ENCODE measurements at places on chromosomes 12 and 14.

GRCh38 chr12:95739561-95740313 lies 50.8 kb downstream of the NTN4 start:
- no peak for DNase-seq

DNA sequence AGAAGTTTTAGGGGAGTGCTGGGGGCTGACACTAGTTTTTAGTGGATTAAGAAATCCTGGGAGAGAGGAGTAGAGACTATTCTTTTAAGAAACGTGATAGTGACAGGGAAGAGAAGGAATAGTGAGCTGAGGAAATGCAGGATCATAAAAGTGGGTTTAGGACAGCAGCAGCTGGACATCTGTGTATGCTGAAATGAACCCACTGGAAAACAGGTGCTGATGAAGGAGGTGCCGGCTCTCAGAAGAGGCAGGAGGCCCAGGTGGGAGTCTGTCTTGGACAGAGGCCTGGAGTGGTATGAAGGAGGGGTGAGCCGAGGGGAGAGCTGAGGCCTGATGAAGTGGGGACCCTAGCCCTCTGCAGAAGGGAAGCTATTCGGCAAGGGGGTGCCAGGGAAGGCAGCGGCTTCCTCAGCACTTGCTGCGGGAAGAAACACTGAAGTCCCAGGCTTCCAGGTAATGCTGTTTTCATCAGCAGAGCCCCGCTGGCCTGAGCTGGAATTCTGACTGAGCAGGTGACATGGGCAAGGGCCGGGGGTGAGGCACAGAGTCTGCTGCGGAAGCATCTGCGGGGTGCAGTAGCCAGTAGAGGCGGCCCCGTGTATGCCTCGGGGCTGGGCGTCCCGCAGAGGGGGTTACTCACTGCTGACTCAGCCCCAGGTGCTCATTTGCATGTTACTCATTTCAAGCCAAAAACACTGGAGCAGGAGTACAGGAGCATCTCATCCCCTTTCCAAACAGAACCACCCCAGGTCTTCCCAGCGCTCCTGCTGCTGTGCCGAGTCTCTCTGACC lies 89.7 kb downstream of the TMCC3 start:
- no peak for DNase-seq

DNA sequence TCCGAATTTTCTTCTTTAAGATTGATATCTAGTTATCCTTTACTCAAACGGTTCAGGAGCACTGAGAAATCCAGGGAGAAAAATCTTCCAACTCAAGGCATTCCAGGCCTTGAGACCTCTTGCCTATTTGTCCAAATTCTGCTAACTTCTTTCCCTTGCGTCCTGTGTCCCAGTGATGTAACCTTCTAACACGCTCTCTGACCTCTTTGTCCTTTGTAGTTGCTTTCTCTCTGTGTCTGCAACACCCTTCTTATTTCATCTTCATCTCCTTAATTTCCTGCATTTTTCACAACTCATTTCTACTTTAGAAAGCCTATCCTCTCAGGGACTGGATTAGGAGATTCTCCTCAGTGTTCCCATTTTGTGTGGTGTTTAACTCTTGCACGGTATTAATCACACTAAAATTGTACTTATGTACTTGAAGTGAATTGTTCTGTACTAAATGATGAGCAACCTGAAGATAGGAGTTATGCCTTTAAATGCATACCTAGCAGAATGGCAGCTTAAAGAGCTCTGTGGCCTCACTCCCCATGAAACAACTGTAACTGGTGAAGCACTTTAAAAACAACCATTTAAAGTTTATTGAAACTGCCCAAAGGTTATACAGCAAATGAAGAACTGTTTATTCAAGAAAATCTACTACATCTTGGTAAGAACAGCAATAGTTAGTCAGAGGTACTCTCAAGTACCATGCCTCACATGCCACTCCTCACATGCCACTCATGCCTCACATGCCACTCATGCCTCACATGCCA lies 7.4 kb upstream of the SNAPC1 start:
- no peak for DNase-seq

GRCh38 chr12:88371416-88372183 lies 208.7 kb downstream of the KITLG start:
- DNase-seq = no peak

Data from NCI-H460 (cell line).